ENCODE measurements at places on chromosomes 12 and 14.

DNA sequence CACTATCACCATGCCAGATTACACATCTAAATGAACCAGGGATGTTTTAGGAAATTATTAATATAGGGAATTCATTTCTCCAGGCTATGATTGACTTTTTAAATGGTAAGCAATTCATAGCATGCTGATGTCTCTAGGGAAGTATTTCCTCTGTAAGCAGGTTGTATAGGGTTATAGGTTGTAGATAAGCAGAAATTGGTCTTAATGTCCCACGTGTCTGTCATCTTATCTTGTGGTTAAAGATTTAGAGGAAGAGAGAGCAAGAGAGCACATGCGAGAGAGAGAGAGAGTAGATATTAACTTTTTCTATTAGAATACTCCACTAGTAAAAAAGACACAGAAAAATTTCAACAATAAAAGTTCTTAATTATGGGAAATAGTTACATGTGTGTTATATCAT is 32.6 kb downstream of the TRHDE start:
- no peak for DNase-seq

DNA sequence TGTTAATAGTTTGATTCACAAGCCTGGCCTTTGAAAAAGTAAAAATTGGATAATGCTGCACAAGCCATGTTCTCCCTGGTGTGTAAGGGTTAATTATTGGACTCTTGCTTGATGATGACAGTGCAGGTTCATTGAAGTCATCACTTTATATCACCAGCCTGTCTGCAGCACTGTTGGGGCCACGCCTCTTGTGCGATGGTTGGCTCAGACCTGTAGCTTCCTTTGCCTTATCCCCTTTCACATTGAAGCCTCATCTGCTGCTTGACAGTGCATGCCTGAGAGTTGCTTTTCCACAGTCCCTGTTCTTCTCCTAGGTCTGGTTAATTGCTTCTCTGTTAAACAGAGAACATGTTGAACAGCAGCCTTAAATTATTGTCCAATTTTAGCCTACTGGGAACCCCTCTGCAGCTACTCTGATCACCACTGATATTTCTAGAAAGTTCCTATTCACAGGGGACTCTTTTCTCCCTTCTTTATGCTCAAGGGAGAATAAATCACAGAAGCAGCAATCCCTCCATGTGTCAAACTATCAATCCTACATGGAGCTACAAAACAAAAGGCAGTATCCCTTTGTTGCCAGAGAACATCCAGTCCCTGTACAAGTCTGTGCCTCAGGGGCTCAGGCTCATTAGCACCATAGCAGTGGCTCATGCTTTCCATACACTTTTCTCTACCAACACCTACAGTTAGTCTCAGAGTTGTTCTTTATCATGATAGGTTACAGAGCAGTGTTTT is 322.1 kb downstream of the RGS6 start:
- DNase-seq = no peak

GRCh38 chr14:72924337-72924736 is 1.9 kb upstream of the DCAF4 start:
- no peak for DNase-seq

DNA sequence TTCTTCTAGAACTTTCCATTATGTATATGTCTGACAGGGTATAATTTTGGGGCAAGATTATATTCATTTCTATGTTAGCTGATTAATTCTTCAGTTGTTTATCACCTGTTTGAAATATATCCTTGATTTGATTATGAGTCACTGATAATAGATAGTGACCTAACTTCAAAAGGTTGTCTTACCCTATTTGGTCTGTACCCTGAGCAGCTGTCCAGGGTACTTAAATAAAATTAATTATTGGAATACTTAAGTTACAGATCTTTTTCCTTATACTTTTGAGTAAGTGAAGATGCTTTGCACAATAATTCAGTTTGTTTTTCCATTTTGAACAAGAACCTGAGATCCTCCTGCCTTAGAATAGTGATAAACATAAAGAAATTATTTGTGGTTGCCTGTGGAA is 13.2 kb upstream of the NPAS3 start:
- DNase-seq = no peak
